Astrocyte (in vitro differentiated cells and primary cell): ENCODE measurements at places on chromosomes 5 and 9.

GRCh38 chr9:114070188-114071103, 7.7 kb downstream of the AMBP start:
- DNase-seq = no peak

DNA sequence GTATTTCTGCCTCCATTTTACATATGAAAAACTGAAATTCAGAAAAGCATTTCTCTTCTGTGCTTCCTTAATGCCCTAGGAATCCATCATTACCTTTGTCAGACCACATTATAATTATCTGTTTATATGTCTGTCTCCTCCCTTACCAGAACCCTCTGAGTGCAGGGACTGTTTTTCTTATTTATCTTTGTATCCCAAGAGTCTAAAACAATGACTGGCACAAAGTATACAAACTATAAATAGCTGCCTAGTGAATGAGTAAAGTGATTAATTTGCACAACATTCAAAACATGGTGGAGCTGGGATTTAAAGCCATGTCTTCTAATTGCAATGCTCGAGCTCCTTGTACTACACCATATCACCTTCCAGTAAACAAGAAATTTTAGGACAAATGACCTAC, 49.3 kb upstream of the HK3 start:
- DNase-seq = no peak

GRCh38 chr9:74404620-74405019, 92.5 kb upstream of the RORB start:
- no peak for DNase-seq

- no peak for DNase-seq
These were observed 3.9 kb downstream of the FLT4 start for GRCh38 chr5:180645274-180646204.

- no peak for DNase-seq
These were observed 1061.9 kb upstream of the CDH18 start for GRCh38 chr5:21049901-21050300.

GRCh38 chr5:147911427-147911826, 5.1 kb upstream of the C5orf46 start:
- DNase-seq = no peak

DNA sequence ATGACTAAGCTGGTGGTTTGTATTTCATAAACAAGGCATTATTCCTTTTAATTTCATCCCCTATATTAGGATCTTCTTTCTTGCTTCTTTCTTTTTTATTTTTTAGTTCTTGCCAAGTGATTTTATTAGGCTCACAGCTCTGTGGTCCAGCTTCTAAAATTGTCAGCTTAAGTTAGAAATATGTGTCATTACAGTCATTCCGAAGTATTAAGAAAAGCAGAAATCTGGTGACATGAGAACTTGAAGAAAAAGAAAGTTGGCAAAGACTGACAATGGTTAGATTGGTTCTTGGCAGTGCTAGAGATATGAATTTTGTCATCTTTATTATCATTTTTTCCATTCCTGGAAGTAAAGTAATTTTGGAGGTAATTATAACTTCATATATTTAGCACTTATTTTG, 166.5 kb upstream of the PRR16 start:
- peak; percentile 30 for DNase-seq

DNA sequence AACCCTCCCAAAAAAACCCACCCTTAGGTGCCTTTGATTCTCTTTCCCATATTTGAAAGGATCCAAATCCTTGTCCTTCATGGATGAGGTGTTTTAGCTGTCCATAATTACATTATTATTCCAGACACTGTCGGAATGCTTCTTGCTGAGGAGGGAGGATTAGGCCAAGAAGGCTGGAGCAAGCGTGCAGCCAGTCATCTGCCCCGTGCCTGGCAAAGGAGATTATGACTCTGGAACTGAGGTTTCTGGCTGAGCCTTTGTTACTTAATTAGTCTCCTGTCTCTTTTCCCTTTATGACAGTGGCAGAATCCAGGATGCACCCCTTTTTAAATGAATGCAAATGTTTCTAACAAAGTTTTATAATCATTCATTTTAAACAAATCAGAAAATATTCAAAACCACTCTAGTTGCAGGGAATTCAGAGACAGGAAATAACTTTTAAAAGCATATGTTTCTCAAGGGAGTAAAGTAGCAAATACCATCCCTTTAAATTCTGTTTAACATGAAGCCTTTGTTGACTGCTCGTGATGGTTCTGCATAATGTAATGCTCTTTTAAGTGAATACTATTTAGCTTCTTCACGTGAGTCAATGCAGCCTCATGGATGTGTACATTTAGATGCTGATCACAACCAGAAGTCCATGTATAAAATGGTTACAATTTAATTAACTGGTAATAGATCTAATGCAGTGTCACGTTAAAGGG, 69.8 kb downstream of the GALNT10 start:
- peak; percentile 45 for DNase-seq

DNA sequence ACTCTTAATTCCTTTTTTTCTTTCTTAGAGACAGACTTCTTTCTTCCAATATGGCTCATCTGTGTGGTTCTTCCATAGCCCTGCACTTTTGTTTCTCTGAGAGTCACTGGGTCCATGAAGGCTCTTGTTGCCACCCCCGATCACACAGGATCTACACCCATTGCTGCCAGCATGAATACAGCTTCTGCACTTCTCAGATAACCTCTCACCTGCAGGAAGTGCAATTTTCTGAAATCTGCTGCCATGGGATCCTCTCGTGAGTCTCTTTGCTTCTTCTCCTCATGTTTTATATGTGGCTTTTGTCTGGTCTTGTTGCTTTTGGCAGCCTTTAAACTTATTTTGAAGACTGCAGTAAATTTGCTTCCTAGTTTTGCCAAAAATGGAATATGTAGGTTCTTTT, 171.2 kb downstream of the TMEM167A start:
- DNase-seq = no peak

DNA sequence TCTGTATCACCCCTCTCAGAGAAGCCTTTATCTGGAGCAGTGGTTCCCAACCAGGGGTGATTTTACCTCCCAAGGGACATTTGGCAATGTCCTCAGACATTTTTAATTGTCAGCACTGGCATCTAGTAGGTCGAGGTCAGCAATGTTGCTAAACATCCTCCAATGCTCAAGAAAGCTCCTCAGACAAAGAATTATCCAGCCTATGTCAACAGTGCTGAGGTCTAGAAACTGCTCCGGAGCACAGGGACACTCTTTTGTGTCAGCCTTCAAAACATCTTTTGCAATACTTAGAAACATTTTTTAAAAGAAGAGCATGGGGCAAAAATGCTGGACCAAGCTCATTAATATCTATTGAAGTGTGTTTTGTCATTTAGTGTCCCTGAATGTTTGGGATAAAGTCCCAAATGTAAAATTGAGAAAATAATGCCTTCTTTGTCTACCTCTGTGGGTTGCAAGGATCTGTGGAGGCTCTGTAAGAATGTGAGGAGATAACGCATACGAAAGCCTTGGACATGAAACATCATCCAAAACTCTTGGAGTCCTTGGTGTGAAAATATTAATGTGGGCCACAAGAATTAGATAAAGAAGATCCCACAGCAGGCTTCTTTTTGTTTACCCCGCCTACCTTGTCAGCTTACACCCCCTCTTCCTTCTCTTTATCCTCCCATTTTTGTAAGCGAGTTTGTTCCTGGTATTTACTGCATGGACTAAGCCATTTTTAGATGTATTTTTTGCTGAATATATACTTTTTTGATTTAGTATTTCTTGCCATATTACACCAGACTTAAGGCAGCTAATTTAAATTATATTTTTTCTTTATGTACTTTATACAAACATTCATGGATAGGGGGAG, 193.5 kb downstream of the CD180 start:
- peak; percentile 34 for DNase-seq
